Frontal cortex (tissue), 4 donors: ENCODE measurements at places on chromosomes 3 and 15. TPM values are rescaled to one million over a fixed set of nuclear protein-coding genes. Genes with fewer than 3 reads are reported as not detected.

The PARP15 gene
- not detected for total RNA-seq

DNA sequence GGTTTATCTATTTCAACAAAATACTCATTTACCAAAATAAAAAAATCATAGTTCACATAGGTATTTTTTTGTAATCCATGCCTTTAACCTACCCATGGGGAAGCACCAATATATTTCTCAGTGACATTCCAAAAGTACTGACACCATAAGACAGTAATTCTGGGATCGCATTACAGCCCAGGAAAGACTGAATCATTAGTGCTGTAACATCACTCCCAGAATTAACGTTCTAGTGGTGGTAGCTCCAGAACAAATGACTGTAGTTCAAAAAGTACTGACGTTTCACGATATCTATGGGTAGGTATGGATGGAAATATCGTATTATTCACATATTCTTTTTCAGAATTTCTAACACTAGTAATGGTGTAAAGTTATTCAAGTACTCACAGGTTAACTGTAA, 54.3 kb upstream of the NEK10 start:
- no peak for DNase-seq

The CACNA2D2 gene
- 2.4 TPM for total RNA-seq

The PRRT3 gene
- 4.1 TPM for total RNA-seq

DNA sequence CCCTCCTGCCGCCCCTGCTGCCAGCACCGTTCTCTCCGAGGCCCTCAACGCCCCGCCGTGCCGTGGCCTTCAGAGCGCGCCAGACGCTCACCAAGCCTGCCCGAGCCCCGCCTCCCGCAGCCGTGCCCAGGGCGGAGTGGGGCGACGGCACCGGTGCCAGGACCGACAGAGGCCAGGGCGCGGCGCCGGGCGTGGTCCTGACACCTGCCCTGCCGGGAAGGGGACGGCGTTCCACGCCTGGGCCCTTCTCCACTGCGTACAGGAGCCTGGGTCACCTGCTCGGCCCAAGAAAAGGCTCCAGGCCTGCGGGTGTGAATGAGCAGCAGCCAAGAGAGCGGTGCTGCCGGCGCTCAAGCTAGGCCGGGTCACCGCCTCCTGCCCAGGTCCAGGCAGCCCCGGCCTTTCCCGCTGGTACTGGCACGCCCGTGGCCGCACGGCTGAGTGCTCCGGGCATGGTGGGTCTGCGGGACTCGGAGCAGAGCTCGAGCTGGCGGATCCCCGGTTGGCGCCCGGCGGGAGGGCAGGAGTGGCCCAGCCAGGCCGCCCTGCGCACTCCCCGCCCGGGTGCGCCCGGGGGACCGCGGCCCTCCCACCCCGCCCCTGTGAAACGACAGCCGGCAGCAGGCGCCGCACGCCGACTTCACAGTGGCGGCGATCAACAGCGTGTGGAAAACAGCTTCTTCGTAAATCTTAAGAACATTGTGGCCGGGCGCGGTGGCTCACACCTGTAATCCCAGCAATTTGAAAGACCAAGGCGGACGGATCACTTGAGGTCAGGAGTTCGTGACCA, 4.2 kb downstream of the OCA2 start:
- no peak for DNase-seq

The ZPLD1 gene
- not detected for total RNA-seq
